ENCODE measurements at places on chromosomes 6 and 20. TPM values are rescaled to one million over a fixed set of nuclear protein-coding genes. Genes with fewer than 3 reads are reported as not detected.
A peak's percentile ranks its signal among the peaks of the same experiment; 100 is the strongest.

The GSTA3 gene
- not detected for total RNA-seq

DNA sequence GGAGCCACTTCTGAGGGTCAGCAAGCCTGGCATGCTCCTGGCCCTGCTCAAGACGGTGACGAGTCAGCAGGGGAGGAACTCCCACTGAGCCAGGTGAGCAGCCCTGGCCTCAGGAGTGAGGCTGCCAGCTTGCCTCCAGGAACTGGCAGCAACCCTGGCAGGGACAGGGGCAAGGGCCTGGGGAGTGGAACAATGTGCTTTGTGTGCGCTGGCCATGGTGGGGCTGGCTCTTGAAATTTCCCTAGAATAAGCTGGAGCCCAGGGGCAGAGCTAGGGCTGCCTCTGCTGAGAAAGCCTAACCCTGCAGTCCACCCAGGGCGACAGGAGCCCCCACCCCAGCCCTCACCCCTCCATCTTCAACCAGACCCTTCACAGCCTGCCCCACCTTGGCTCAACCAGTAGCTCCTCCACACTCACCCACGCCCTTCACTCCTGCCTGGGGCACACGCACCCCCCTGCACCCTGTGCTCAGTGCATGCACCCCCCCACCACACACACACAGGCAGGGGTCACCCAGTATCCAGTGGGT lies 88.0 kb downstream of the MRPL14 start:
- DNase-seq, result no peak

The MUCL3 gene
- not detected for total RNA-seq

The CDC5L gene
- total RNA-seq, result 22.1 TPM

- DNase-seq, result peak; percentile 65
Measured at GRCh38 chr6:7542874-7543624, 1.6 kb downstream of the DSP start.

- DNase-seq, result no peak
Measured at GRCh38 chr6:2209226-2209809, 36.1 kb downstream of the GMDS start.

DNA sequence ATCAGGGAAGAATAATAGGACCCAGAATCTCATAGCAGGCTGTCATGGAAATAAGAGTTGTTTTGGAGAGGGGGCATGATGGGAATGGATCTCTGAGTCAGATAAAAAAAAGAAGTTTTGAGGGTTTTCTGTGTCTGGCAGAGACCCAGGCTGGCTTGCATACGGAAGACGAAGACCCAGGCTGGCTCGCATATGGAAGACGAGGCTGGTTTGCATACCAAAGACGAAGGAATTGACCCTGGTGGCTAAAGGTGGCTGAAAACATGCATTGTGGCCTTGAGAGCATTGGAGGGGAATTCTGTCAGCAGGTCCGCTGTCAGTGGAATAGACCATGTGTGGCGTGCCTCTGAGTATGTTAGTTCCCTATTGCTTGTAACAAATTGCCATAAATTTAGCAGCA lies 335.1 kb downstream of the BTBD3 start:
- no peak for DNase-seq

GRCh38 chr6:56904068-56904467 lies 50.8 kb upstream of the BEND6 start:
- no peak for DNase-seq

DNA sequence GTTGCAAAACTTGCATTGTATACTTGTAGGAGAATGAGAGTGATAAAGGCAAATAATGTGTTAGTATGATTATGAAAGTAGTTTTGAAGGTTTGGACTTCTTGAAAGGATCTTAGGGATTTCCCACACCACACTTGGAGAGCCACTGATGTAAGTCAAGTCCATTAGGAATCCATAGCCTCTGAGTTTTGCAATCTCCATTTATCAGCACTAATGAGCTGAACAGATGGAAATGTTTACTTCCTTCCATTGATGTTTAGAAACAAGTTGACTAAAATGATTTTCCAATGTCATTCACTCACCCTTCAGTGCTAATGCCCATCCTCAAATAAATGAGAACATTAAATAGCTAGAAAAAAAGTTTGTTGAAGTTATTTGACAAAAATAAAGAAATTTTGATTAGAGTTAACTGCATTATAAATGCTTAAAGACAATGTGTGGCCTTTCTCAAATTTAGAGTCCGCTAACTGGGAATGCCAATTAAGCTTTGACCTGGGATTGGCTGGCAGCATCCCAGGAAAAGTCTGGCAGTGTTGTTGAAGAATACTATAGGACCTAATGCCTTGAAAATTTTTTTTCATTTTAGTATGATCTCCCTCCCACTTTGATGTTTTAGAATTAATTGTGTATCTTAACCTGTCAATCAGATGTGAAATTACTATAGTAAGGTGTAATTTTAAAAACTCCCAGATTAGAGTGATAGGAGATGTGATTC lies 68.0 kb downstream of the SLC35F1 start:
- no peak for DNase-seq

The RAD21L1 gene
- not detected for total RNA-seq

The OR2J3 gene
- not detected for total RNA-seq

The LAMA2 gene
- 43.4 TPM for total RNA-seq

The PPP1R14C gene
- 0.52 TPM for total RNA-seq

DNA sequence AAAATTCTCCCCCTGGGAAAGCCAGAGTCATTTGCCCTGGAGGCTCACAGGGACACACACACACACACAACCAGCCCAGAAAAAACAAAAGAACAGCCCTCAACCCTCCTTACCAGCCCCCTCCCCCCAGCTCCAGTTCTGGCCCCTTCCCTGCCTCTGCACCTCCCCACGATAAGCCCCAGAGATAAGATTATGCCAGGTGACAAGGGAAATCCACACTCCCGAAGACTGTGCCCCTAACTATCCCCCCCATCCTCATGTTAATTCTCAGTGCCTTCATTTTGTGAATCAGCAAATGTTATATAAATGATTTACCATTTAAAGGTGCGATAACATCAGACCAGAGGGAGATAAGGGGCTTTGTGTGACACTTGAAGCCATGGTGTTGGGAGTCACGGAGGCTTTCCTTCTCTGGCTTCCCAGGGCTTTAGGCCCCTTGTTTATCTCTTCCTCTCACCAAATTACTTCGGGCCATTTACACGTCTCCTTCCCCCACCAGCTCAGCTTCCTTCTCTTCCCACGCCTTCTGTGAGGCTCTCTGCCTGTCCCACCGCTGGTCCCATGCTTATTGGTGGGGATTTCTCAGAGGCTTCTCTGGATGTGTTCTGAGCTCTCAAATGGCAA lies 12.5 kb upstream of the FOXC1 start:
- no peak for DNase-seq

The HRH3 gene
- 4.2 TPM for total RNA-seq

DNA sequence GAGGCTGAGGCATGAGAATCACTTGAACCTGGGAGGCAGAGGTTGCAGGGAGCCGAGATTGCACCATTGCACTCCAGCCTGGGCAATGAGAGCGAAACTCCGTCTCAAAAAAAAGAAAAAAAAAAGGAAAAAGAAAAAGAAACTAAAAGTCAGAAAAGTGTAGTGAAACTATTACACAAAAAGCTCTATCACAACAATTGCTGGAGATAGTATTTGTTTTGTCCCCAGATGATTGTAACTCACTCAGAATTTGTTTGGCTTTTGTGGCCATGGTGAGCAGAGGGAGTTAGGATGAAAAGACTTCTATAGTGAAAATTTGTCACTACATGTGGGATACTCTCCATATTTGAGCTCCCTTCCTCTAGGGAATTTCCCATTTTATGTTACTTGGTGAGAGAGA lies 5.2 kb upstream of the GOPC start:
- DNase-seq, result no peak

DNA sequence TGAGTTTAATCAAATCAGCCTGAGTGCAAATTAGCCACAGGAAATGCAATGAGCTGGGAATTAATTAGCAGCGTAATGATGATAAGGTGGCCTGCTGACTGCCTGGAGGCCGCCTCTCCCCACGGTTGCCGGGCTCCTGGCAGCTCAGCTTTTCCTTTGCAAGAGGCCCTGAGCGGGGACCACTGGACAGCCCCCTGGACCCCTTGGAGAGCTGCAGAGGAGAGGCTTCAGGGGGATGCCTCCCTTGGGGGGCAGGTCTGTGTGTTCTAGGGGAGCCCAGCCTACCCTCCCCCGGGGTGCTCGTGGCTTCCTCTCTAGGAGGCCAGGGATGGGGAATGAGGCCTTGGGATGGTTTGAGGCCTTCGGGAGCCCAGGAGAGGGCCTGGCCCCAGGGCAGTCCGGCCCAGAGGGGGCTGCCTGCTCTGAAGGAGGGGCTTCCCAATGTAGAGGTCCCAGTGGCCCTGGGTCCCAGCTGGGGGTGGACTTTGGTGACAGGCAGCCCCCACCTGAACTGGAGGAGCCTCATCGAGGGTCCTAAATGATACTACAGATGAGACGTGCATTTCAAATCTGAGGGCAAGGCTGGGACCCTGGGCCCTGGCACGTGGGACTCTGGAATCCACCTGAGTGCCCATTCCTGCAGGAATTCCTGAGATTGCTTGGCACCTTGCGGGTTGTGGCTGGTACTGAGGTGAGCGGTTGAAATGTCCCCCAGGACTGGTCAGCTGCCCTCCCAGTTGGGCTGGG lies 66.4 kb upstream of the BHLHE23 start:
- no peak for DNase-seq

The CNR1 gene
- 9.4 TPM for total RNA-seq

The ZNF311 gene
- 3.2 TPM for total RNA-seq

GRCh38 chr6:1873781-1874180 lies 264.1 kb downstream of the FOXC1 start:
- no peak for DNase-seq

GRCh38 chr6:126983779-126984178 lies 134.7 kb upstream of the RSPO3 start:
- DNase-seq, result no peak

DNA sequence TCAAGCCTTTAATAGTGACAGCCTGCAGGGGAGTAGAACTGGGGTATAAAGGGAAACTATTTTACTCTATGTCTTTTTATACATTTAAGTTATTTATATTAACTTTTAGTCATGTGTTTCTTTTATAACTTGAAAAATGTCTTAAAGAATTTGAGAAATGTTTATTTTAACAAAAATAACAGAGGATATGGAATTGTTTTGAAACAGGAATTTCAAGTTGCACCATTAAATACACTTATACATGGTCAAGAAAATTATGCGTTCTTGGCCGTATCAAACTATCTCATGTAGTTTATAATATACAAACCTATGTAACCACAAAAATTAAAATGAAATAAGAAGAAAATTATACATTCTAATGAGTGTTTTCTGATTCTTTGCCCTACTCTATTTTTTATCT lies 282.7 kb downstream of the GRIK2 start:
- no peak for DNase-seq

The TNFRSF6B gene
- 19.8 TPM for total RNA-seq

The TMC2 gene
- total RNA-seq, result not detected

DNA sequence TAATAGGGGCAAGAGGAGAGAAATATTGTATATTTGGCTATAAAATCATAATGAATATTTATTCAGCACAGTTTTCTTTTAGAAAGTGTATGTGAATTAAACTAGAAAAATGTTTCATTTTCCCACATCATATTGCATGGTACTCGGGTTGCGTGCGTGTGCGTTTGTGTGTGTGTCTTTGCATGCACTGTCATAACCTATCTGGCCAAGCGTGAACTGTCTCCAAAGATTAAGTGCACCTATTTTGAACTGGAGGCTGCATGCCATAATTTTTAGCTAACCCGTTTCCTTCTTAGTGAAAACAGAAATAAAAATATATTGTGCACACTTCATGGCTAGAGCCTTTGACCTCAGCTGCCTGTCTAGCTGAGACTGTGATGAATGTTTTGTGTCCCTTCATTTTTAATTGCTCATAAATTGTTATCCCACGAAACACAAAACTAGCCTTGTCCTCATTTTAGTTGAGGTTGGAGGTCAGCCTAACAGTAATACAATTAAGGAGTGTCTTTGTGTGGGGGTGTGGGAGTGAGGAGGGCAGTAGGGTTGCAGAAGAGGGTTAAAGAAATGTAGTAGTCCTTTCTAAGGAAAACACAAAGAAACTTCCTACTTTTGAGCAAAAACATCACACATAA lies 336.1 kb upstream of the POU3F2 start:
- no peak for DNase-seq

The PRR18 gene
- total RNA-seq, result 0.23 TPM

- no peak for DNase-seq
Measured at GRCh38 chr6:108632441-108632840, 71.7 kb downstream of the FOXO3 start.

DNA sequence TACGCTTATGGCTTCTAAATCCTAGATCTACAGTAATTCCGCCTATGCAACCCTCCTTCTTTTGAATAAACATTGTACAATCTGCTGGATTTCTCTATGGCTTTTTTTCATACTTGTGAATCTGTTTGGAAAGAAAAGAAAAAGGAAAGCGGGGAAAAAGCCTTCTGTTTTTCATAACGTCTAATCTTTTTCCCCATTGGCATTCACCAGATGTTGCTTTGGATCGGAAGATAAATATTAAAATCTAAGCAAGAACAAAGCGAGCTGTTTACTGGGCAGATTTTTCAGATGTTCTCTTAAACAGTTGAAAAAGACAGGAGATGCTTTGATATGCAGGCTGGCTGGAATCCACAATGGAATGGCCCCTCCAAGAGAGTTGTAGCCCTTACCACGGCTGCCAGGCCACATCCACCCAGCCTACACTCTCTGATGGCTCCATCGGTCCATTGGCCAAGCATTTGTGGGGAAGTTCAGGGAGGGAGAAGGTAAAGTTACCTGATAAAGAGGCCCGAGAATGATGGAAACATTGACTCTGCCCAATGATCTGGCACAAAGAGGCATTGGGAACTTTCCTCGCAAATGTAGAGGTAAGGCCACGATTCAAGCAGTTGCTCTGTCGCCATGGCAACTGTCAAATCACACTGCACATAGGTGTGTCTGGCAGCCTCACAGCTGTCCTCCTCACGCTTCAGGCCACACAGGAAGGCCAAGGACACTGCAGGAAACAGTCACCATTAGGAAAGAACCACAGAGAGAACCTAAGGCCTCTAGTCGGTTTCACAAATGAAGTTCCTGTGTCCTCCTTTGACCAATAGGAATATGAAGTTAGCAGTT lies 70.3 kb downstream of the PKHD1 start:
- DNase-seq, result no peak

DNA sequence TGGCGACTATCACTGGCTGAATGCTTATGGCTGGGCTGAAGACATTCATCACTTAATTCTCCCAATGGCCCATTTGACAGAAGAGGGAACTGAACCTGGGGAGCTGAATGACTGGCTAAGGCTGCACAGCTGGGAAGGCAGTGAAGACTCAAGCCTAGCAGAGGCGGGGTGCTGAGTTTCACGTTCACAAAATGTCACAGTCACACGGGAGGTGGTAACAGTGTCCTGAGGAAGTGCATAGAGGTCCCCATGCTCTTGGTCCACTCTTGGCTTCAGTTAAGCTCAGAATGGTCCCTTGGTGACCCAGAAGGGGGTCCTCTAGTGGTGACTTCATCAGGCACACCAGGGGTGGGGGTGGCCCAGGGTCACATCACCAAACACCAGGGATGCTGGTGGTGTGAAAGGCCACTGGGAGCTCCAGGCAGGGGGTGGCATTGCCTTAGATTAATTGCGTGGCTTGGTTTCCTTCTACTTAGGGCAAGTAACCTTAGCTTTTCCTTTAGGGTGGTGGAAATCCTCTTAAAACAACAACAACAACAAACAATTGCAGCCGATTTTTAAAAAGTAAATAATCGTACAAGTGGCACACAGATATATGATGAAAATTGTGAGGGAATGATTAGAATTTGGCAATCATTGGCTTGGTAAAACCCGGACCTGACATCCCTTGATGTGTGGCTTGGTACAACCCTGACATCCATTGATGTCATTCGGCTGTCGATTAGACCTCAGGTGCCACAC lies 45.0 kb downstream of the SULF2 start:
- no peak for DNase-seq

The HLA-DRB1 gene
- 109 TPM for total RNA-seq

GRCh38 chr6:46715141-46715540 lies 20.0 kb downstream of the PLA2G7 start:
- DNase-seq, result no peak

The FNDC11 gene
- total RNA-seq, result 1.6 TPM
